ENCODE measurements at places on chromosomes 5 and 9. TPM values are rescaled to one million over a fixed set of nuclear protein-coding genes. Genes with fewer than 3 reads are reported as not detected.
A peak's percentile ranks its signal among the peaks of the same experiment; 100 is the strongest.

Gene HNRNPAB
- 25.1 TPM for polyA plus RNA-seq

DNA sequence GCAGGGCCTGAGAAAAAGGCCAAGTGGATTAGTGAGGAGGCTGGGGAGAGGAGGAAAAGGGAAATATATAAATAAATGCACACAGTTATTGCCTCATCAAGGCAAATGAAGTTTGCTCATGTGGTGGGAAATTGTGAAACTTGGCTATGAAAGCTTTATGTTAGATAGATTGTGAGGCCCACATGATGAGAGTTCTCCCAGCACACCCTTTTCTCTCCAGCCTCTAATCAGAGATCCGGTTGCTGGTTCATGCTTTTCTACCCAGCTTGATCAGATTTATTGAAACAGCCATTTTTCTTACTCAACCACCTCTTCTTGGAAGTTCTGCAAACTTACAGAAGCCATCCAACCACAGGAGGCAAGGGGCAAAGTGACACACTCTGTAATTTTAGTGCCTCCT lies 125.8 kb upstream of the KLF4 start:
- no peak overlapping the region for H3K27ac ChIP-seq
- H3K27me3 ChIP-seq, result no peaks in the 10 kb centered on the region
- H3K36me3 ChIP-seq, result no peaks in the 10 kb centered on the region
- no peak overlapping the region for H3K4me3 ChIP-seq
- no peaks in the 10 kb centered on the region for H3K4me1 ChIP-seq

Gene PCDHGC3
- polyA plus RNA-seq, result 0.12 TPM

GRCh38 chr5:137935694-137936093 lies 46.4 kb downstream of the PKD2L2 start:
- no peaks in the 10 kb centered on the region for H3K4me1 ChIP-seq
- peak overlapping the region; percentile 49 for H3K27ac ChIP-seq
- H3K27me3 ChIP-seq, result no peaks in the 10 kb centered on the region
- H3K4me3 ChIP-seq, result no peak overlapping the region
- DNase-seq, result no peak
- H3K36me3 ChIP-seq, result peaks cover 6% of the 10 kb centered on the region

DNA sequence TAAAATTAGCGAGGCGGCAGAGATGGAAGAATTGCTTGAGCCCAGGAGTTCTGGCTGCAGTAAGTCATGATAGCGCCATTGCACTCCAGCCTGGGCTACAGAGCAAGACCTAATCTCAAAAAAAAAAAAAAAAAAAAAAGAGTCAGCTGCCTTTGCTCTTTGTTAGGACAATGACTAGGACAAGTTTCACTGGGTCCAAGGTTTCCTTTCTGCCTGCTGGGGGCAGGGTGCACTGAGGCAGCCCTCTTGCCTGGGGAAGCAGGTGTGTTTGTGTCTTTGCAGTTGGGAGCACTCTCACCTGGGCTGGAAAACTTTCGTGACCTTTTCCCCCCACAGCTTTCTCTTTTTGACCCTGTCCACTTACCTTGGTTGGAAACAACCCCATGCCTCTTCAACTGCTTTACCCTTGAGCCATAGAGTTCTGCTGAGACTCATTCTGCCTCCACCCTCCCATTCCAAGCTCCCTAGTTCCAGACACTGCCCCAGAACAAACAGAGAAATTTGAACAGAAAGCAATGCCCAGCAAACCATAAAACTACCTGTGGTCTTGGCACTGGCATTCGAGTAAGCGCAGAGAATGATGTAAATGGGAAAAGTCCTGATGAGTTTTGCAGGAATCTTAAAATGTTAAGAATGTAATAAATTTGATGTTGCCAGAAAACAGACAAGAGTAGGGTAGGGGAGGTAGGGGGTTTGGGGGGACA lies 17.0 kb upstream of the MYO10 start:
- H3K36me3 ChIP-seq, result no peaks in the 10 kb centered on the region
- no peak overlapping the region for H3K4me3 ChIP-seq
- no peaks in the 10 kb centered on the region for H3K4me1 ChIP-seq
- no peak for DNase-seq
- H3K27ac ChIP-seq, result no peak overlapping the region

GRCh38 chr5:168788786-168789185 lies 209.6 kb upstream of the PANK3 start:
- no peaks in the 10 kb centered on the region for H3K4me1 ChIP-seq
- DNase-seq, result no peak
- no peak overlapping the region for H3K27ac ChIP-seq
- H3K36me3 ChIP-seq, result no peaks in the 10 kb centered on the region

GRCh38 chr5:18380729-18381362 lies 746.6 kb downstream of the TAF11L14 start:
- no peak overlapping the region for H3K27ac ChIP-seq
- H3K36me3 ChIP-seq, result no peaks in the 10 kb centered on the region
- no peaks in the 10 kb centered on the region for H3K4me1 ChIP-seq
- no peaks in the 10 kb centered on the region for H3K27me3 ChIP-seq
- DNase-seq, result no peak

DNA sequence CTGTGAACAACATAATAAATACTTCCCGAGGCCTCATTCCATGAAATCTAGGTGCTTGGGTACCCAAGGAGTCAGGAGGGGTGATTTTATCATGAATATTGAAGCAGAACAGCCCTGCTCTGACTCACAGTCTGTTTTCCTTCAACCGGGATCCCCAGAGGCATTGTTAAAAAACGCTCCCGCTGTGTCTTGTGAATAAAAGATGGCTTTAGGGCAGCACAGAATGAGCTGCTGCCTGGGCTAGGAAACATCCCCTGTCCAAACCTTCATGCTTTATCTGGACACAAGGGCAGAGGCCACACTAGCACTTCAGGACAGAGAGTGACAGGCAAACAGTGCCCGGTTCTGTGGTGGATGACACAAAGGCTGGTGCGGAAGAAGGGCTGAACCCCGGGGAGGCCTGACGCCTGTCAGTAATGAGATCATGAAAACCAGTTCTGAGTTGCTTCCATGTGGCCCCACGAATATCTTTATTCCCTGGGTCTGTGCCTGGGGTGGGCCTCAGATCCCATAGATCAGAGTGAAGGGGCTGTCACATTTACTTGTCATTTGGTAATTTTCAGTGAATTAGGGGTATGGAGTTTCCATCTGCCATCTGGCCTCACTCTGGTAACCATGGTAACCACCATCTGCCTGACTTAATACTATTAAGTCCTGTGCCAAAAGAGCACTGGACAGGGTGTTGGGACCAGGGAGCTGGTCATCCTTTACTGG lies 2.6 kb downstream of the IGFBPL1 start:
- peaks cover 39% of the 10 kb centered on the region for H3K27me3 ChIP-seq
- no peak overlapping the region for H3K27ac ChIP-seq
- DNase-seq, result no peak
- no peaks in the 10 kb centered on the region for H3K4me1 ChIP-seq

GRCh38 chr9:127780126-127780885 lies 1.8 kb upstream of the SH2D3C start:
- no peaks in the 10 kb centered on the region for H3K27me3 ChIP-seq
- no peak for DNase-seq
- H3K4me1 ChIP-seq, result peaks cover 79% of the 10 kb centered on the region
- peak overlapping the region; percentile 97 for H3K27ac ChIP-seq

Gene TNFSF8
- 4.1 TPM for polyA plus RNA-seq

DNA sequence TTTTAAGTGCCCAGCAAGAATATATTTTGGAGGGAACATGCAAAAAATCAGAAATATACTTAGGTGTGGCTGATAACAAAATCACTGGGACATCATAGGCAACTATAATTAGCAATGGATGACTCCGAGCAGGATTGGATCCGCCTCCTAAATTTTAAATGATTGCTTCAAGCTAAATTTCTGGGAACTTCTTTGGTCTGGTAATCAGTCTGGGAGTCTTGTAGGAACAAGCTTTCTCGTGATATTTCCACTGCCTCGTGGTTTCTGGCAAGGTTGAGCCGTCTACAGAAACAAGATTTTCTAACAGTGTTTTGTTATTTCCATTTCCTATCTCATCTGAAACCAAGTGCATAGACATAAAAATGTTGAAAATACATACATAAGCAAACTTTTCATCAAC lies 232.6 kb downstream of the BNC2 start:
- no peaks in the 10 kb centered on the region for H3K4me1 ChIP-seq
- no peak overlapping the region for H3K4me3 ChIP-seq

DNA sequence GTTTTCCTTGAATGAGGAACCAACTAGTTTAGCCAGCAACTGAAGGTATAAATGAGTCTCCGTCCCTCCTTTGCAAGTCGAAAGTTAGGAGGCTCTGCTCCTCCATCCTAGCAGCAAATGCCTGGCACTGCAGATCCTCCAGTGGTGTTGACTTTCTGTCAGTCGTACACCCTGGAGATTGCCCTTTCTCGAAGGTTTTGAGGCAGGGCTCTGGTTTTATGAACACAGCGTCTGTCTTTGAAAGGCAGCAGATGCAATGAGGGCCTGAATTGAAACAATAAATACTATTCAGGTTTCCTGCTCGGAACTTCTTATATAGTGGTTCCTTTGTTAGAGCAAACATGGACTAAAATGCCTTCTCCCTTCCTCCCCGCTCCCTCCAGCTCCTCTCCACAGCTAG lies 284.0 kb downstream of the TMEM38B start:
- H3K36me3 ChIP-seq, result no peaks in the 10 kb centered on the region
- H3K27ac ChIP-seq, result no peak overlapping the region
- DNase-seq, result no peak

- DNase-seq, result no peak
- H3K27ac ChIP-seq, result no peak overlapping the region
- no peak overlapping the region for H3K4me3 ChIP-seq
- no peaks in the 10 kb centered on the region for H3K36me3 ChIP-seq
- no peaks in the 10 kb centered on the region for H3K27me3 ChIP-seq
These were observed 151.7 kb upstream of the MPDZ start for GRCh38 chr9:13431222-13431536.

- H3K4me3 ChIP-seq, result no peak overlapping the region
- H3K36me3 ChIP-seq, result no peaks in the 10 kb centered on the region
- H3K27ac ChIP-seq, result no peak overlapping the region
- no peak for DNase-seq
- H3K27me3 ChIP-seq, result no peaks in the 10 kb centered on the region
These were observed 10.8 kb downstream of the GARIN3 start for GRCh38 chr5:157155297-157155696.

DNA sequence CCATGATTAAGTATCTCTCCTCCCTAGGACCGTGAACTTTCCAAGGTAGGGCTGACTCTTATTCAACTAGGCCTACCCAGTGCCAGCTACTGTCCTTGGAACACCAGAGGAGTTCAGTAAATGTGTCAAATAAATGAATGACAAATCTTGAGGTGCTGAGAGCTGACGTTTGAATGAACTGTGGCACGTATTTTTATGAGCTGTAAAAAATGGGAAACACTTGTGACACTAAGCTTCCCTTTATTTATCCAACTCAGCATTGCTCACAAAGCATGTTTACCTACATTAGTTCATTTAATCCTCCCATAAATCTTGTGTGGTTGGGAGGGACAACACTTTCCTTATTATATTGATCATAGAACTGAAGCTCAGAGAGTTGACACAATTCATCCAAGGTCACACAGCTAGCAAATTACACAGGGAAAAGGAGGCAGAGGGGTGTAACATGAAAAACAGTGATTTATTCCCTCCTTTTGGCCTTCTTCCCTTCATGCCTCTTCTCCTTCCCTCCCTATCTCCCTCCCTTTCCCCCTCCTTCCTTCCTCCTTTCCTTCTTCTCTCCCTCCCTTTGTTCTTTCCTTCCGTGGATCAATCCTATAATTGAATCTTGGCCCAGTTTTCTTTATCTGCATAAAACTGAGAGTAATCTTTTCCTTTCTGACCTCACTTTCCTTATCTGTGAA lies 412.6 kb downstream of the DMRT2 start:
- DNase-seq, result no peak
- H3K27me3 ChIP-seq, result no peaks in the 10 kb centered on the region
- no peaks in the 10 kb centered on the region for H3K4me1 ChIP-seq
- H3K4me3 ChIP-seq, result no peak overlapping the region
- no peak overlapping the region for H3K27ac ChIP-seq

Gene FANCG
- polyA plus RNA-seq, result 27.1 TPM
